Forelimb muscle (tissue), 1 donor: ENCODE measurements at places on chromosomes 7 and 10.

- no peak for DNase-seq
Measured at GRCh38 chr10:100996678-100997359, 2.8 kb upstream of the LZTS2 start.

- DNase-seq = no peak
Measured at GRCh38 chr7:42627626-42628025, 284.2 kb downstream of the C7orf25 start.

DNA sequence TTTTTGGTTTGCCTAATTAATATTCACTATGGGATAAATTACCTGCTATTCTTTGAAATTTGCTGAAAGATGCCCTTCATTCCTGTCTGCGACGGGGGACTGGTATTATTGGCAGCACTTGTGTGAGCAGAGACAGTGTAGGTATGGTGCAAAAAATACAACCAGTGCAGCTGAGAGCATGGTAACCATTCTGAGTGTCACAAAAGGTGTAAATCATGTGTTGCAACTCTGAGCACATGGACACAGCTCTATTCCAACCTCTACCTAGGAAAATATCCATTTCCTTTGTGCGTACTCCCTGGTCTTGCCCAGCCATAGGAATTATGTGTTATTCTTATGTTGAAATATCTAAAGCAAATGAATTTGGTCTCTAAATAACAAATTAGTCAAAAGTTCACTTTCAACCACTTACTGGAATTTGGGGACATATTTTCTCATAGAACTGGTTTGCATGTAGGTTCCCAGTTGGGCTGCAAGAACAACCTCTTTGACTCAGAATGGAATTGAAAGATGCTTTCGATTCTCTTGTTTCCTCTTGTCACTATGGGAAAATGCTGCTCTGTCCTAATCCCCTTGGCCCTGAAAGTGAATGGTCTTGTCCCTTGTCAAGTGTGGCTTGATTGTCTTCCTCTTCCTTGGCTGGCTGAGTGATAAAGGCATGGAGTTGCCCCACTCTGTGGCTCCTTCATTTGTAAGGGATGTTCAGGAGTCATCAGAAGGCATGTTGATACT is 57.0 kb downstream of the CELF2 start:
- DNase-seq = no peak

GRCh38 chr7:13091974-13092707 is 404.7 kb downstream of the ARL4A start:
- DNase-seq = no peak

DNA sequence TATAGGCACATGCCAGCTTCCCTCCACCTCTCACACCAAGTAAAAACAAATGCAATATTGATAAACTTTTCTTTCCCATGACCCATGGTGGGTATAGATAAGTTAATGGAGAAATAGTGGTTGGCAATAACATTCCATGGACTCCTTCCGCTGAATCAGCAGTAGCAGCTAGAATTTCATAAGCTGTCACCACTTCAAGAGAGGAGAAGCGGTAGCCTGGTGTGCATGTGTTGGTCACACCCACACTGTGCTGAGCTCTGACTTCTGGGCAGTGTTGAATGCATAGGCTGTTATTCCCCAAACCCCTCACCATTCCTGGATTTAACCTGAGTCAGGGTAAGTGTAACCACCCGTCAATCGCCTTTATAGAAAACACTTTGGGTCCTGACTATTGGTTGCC is 32.5 kb upstream of the BMPER start:
- no peak for DNase-seq

- DNase-seq = no peak
Measured at GRCh38 chr10:118742032-118742431, 12.7 kb downstream of the CACUL1 start.

DNA sequence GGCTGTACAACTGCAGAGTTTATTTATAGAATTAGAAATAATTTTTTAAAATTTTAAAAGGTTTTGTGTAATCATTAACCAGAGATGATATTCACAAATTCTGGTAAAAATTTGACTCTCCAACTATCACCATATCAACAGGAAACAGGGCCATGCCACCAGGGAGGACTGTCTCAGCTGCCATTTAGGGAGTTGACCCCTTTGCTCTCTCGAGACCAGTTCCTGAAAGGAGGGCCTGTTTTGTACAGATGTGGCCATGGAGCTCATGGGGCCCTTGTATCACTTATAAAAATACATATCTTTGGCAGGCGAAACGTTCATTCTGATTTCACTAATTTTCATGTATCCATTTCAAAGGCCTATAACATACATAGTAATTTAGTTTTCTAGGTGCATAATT is 20.3 kb downstream of the H2AZ2 start:
- no peak for DNase-seq

- DNase-seq = no peak
Measured at GRCh38 chr10:123994417-123995081, 98.8 kb downstream of the CHST15 start.

GRCh38 chr10:124918191-124918830 is 23.6 kb upstream of the ZRANB1 start:
- DNase-seq = no peak

GRCh38 chr10:12191715-12192114 is 4.0 kb downstream of the NUDT5 start:
- no peak for DNase-seq

DNA sequence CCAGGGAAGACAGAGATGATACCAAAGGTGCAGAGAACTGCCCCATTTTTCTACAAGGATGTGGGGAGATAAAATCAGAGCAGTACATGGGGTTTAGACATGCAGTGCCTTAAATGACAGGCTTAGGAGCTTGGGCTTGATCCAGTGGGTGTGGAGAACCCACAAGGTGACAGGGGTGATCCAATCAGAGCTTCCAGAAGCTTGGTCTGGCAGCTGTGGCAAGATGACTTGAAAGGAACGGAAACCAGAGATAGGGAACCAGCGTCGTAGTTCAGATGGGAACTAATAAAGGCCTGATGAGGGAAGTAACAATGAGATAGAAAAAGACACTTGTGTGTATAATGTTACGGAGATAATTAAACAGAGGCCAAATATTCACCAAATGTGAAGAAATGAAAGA is 80.7 kb downstream of the SLC37A3 start:
- no peak for DNase-seq

- no peak for DNase-seq
Measured at GRCh38 chr10:118047157-118047719, 497 bp upstream of the RAB11FIP2 start.

DNA sequence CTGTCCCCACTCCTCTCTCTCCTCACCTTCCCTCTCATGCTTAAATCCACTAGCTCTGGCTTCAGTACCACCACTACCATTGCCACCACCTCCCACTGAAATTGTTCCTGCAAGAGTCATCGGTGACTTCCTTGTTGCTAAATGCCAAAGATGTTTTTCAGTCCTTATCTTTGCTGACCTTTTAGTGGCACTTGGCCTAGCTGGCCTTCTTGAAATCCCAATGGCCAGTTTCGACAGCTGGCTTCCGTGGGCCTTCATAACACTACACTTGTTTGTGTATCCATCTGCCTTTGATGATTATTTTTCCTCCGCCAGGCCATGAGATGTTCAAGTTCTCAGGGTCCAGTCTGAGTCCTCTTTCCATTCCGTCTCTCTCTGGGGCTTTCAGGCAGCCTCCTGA is 118.2 kb upstream of the NANOS1 start:
- no peak for DNase-seq

- DNase-seq = no peak
Measured at GRCh38 chr7:102459221-102459844, 5.3 kb downstream of the ALKBH4 start.

- DNase-seq = no peak
Measured at GRCh38 chr10:130495891-130496636, 359.9 kb downstream of the GLRX3 start.

GRCh38 chr7:51013861-51014511 is 231.3 kb upstream of the GRB10 start:
- DNase-seq = no peak

DNA sequence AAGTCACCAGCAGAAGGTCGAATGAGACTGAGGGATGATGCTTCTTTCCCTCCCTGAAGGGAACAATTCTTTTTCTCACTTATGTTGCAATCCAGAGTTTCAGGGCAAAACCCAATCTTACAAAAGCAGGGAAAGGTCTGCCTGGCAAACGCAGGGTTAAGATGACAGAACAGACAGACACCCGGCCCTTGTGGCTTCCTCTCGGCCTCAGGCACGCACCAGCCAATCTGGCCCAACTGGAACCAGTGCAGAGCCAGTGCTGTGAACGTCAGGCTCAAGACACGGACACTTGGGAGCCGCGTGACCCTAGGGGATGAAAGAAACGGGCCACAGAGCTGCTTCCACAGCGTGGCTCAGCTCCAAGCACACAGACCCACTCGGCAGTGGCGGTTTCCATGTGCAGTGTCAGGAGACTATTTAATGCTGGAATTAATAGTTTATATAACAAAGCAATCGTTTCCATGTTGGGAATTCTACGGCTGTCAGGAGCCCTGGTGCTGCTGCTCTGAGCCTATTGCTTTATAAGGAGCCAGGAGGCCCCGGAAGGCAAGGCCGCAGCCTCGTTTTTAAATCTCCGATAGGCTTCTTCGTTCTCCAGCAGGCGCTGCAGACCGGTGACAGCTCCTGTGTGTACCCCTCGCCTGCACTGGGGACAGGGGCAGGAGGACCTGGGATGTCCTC is 198.4 kb downstream of the DIP2C start:
- no peak for DNase-seq

- DNase-seq = no peak
Measured at GRCh38 chr7:105055621-105056020, 41.6 kb downstream of the KMT2E start.

DNA sequence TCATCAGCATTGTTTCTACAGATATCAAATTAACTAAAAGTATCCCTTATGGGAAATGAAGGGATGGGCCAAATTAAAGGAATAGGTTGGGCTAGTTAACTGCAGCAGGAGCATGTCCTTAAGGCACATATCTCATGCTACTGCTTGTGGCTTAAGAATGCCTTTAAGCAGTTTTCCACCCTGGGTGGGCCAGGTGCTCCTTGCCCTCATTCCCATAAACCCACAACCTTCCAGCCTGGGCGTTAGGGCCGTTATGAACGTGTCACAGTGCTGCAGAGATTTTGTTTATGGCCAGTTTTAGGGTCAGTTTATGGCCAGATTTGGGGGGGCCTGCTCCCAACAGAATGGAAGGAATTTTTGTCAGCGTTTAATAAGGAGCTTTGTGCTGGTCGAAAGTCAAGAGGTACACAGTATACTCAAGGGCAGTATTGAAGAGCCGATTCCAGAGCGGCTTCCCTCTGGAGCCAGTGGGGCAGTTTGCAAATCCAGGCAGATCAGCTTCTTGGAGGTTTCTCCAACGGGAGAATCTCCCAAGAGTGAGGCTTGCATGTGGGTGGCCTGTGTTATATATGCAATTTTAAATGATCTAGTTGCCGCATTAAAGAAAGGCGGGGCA is 7.7 kb downstream of the PFKP start:
- no peak for DNase-seq

DNA sequence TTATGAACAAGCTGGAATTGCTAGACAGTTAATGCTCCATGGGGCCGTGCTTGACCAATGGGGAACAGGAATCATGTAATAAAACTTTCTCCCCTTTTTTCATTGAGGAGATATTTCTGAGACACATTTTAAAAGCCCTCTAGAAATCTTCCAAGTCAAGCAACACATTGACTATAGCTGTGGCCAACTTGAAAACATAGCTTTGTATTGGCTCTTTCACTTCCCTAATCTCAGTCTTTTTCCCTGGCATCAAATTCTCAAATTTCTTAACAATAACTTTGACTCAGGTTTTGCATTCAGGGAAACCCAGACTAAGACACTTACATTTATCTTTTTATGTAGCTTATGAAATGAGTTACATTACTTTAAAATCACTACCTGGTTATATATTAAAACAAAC is 947.1 kb upstream of the MBL2 start:
- DNase-seq = no peak
